ENCODE measurements at places on chromosomes 7 and 10.

- DNase-seq: no peak
Observed at GRCh38 chr7:151686016-151686766, 166.5 kb upstream of the RHEB start.

- no peak for DNase-seq
Observed at GRCh38 chr7:33794419-33794818, 110.9 kb upstream of the BMPER start.

DNA sequence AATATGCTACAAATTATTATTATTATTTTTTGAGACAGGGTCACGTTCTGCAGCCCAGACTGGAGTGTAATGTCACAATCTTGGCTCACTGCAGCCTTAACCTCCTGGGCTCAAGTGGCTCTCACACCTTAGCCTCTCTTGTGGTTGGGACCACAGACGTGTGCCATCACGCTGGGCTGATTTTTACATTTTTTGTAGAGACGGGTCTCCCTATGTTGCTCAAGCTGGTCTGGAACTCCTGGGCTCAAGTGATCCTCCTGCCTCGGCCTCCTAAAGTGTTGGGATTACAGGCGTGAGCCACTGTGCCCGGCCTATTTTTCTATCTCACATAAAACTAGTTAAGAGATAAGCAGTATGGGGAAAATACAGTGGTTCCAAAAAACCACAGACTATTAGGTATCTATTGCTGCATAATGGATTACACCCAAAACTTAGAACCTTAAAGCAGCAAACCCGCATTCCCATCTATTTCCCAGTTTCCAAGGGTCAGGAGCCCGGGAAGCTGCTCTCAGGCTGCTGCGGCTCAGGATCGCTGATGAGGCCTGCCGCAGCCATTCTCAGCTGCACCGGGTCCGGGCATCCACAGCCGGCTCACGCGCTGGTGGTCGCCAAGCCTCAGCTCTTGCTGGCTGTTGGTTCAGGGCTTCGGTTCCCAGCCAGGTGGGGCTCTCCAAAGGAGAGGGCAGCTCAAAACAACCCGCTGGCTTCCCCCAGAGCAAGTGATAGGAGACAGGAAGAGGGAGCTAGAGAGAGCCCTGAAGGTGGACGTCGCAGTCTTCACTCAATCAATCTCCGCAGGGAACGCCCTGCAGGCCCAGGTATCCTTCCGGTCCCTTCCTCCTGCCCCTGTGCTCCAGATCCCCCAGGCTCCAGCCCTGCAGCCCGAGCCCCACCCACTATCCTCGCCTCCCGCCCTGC is 128.2 kb downstream of the UBE2H start:
- no peak for DNase-seq

GRCh38 chr10:119466655-119467054 is 75.9 kb downstream of the RGS10 start:
- DNase-seq: no peak

- no peak for DNase-seq
Observed at GRCh38 chr7:151809864-151810170, 67.1 kb downstream of the PRKAG2 start.

- DNase-seq: no peak
Observed at GRCh38 chr10:72323771-72324191, 30.9 kb downstream of the DNAJB12 start.

DNA sequence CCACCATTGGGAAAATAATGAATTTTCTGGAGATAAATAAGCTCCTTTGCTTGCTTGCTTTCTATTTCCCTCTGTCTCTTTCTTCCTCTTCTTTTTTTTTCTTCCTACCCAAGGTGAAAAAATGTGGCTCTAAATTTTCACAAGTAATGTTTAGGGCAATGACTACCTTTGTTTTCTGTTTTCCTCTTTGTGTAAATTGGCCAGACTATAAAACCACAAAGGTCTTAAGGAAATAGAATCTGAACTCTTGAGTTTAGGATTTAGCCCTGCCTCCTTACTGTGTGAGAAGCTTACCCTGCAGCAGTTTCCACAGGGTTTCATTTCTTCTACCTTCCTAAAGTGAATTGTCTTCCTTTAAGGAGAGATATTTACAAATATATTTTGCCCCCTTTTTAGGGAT is 330.4 kb downstream of the ARL4A start:
- no peak for DNase-seq

DNA sequence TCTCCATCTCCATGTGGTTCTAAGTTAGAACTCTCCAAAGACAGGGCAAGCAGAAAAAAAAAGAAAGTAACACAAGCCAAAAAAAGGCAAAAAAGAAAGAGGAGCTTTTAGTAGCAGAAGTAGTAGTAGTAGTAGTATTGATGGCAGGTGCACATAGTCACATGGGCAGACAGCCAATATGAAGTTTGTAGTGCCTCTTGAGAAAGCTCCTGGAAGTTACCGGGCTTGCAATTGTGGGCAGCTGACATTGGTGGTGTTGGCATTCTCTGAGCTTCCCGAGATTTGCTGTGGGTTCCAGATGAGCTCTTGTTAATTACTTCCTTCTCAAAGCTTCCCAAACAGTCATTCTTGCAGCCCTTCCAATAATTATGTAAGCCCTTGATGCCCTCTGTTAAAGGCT is 1128.5 kb downstream of the TYW1 start:
- DNase-seq: no peak

- no peak for DNase-seq
Observed at GRCh38 chr7:121016966-121017365, 28.5 kb downstream of the CPED1 start.

DNA sequence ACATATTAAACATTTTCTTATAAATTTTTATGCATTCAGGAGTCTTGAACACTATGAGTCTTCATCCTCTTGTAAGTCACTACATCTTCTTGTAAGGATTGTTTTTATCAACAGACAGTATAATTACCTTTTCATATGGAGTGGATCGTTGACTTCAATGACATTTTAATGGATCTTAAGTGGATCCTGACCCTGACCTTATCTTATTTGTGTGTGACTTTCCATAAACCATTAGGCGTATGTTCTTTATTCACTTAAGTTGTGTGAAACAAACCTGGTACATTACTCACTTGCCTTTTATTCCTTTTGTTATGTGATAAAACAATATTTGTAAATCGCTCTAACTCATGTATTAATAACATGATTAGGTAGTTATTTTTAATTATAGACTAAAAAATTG is 18.5 kb upstream of the SEMA3C start:
- no peak for DNase-seq

DNA sequence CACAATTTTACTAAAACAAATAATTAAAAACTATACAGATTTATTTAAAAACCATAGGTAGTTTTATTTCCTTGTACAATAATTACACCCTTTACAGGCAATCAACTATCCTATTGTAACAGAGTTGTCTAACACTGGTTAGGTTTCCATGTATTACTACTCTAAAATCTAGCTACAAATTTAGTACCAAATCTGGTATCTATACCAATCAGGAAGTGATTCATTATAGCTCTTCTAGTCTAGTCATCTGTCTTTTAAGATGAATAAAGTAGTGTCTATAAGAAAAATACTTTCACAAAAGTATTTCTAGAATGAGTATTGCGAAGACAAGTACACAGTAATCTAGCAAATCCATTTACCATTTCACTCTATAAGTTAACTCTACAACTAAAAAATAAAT is 16.9 kb downstream of the ZNF800 start:
- no peak for DNase-seq

DNA sequence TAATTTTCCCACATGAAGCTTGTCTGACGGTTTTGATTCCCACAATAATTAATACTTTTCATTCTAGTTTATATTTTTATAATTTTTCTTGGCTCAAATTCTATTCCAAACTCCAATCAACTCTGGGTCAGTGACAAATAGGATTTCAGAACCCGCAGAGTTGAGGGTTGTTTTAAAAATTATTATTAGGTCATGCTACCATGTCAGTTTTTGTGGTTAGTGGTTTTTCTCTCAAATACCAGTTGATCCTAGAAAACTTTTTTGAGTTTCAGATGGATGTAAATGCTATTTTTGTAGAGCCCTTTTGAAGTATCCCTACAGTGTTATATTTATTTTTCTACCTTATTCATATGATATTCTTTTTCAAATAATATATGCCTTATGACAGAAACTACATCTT is 237.4 kb downstream of the SEMA3D start:
- no peak for DNase-seq

DNA sequence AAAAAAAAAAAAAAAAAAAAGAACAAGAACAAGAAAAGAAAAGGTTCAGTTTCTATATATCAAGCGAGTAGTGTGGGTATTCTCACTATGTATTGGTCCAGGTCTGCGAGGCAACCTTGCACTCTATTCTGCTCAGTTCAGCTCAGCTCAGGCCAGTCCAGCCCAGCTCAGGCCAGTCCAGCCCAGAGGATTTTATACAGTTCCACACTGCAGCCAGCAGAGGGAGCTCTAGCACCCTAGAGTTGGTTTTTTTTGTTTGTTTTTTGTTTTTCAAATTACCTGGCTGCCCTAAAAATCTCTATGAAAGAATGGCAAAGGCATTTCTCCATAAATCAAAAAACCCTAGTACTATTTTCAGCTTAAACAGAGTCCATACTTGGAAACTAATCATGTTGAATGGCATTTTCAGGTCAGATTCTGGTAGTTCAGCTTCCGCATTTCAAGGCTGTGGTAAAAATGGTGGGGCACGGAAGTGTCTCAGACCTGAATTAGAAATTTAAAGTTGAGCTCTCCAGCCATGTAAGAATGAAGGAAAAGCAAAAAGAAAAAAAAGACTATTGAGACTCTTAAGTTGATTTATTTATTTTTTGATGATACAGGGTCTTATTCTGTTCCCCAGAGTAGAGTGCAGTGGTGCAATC is 55.2 kb upstream of the GSDME start:
- DNase-seq: no peak

GRCh38 chr7:115005251-115005650 is 83.4 kb downstream of the MDFIC start:
- no peak for DNase-seq

DNA sequence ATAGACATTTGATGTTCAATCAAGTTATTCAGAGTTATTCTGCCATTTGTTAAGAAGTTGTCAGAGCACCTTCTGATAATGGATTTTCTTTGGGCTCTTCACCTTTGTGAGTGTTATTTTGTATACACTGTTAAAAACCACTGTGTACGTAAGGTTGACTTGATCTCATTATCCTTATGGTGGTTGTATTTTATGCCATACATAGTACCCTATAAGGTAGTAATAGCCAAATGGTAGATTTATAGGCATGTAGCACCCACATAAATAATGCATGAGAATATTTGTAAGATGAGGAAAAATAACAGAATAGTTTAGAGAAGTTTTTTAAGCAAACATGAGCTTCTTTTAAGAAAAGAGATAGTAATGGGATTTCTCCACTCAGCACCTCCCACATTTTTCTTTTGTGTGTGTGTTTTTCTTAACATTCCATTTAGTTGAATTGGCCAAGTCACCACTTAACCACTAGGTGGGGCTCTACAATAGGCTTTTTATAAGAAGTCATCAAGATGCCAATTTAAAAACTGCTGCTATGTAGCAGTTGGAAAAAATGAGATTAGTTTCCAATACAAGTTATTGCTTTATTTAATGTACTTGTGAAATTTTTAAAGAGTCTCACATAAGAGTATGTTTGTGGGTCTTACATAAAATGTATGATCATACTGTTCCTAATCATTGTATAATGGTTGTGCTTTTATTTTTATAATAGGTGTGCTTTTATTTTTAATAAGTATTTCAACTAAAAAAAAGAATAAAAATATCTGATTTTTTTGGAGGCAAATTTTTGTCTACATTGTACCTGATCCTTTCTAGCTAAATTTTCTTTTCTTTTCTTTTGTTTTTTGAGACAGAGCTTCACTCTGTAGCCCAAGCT is 41.1 kb upstream of the STMP1 start:
- peak; percentile 75 for DNase-seq

- no peak for DNase-seq
Observed at GRCh38 chr10:91590142-91590903, 42.5 kb downstream of the PPP1R3C start.

- DNase-seq: no peak
Observed at GRCh38 chr7:93414574-93414973, 159.9 kb downstream of the CALCR start.

DNA sequence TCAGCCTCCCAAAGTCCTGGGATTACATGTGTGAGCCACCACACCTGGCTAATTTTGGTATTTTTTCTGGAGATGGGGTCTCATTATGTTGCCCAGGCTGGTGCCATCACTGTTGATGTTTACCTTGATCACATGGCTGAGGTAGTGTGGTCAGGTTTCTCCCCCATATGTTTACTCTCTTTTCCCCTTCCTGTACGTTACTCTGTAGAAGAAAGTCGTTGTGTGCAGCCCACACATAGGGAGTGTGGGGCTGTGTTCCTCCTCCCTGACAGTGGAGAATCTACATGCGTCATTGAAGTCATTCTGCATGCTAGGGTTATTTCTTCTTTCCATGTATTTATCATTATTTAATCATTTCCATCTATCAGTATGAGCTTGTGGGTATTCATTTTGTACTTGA is 16.3 kb upstream of the ORAI2 start:
- no peak for DNase-seq

DNA sequence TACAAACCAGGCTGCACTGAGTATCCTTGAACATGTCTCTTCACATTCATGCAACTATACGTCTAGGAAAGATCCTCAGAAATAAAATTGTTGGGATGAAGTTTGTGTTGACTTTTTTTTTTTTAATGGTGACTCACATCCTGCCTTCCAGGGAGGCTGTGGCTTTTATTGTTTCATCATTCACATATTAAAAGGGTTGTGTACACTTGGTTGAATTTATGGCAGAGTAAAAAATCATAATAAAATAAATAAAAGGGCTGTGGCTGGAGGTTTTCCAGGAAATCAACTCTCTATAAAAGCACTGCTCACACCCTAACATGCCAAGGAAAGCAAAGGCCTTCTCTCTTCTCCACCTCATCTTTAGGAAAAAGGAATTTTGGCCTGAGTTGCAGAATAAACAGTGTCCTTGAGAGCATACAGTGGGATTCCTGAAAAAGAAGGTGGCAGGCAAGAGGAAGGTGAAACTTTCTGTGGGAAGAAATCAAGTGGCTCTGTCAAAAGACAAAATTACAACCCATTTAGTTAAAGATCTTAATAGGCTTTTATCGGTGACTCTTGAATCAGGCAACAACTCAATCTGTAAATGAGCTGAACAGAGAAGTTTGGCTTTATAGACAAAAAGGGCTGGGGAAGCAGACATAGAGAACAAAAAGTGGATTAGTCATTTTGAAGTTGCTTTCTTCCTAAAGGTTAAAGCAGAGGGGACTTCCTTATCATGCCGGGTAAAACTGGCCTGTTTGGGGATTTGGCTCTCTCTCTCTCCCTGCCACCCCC is 41.6 kb upstream of the FHIP2A start:
- DNase-seq: peak; percentile 28

- DNase-seq: no peak
Observed at GRCh38 chr7:123929107-123929506, 4.1 kb downstream of the SPAM1 start.

GRCh38 chr7:144378651-144379050 is 23.4 kb downstream of the ARHGEF5 start:
- DNase-seq: no peak

DNA sequence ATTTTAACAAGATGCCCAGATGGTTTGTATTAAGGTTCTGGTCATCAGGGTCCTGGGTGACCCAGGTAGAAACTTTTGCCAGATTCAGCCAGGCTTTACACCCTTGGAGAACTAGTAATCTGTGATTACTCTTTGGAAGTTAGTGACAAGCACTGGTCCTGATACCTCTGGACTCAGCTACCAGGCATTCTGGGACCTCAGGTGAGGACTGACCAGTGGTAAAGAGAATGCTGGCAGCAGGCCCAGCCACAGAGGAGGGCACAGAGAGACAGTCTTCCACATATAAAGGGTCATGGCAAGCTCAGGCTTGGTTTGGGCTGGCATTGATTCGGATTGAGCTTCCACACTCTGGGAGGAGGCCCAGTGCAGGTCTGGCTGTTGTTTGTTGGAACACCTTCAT is 112.0 kb upstream of the CHST15 start:
- DNase-seq: no peak

- DNase-seq: no peak
Observed at GRCh38 chr7:30329716-30330115, 45.3 kb downstream of the ZNRF2 start.

GRCh38 chr7:38310591-38311101 is 37.2 kb upstream of the TARP start:
- no peak for DNase-seq

Data from SK-N-MC (cell line).